T-cell (primary cell): ENCODE measurements at places on chromosomes 1 and 21. TPM values are rescaled to one million over a fixed set of nuclear protein-coding genes. Genes with fewer than 3 reads are reported as not detected.

The C21orf58 gene
- total RNA-seq, result 9.2 TPM

The CLEC20A gene
- total RNA-seq, result not detected

The KRTAP13-2 gene
- not detected for total RNA-seq

The RGS13 gene
- 0.10 TPM for total RNA-seq

The KRTAP20-1 gene
- not detected for total RNA-seq

The MAN1C1 gene
- 57.5 TPM for total RNA-seq

The NBPF6 gene
- not detected for total RNA-seq

DNA sequence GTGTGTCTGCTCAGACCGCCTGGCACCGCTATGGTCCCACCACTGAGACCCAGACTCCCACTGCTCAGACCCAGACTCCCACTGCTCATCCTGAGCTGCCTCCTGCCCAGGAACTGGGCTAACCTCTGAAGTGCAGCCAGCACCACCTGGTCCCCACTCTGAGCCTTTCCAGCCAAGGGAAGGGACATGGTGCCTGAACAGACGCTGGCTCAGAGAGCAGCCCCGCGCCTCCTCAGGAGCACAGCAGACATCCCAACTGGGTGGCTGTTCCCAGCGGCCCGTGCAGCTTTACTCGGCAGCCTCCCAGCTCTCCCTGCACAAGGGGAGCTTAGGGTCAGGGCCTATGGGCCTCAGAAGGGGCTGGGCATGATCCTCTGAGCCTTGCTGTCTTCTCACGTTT lies 27.8 kb upstream of the CNTN2 start:
- no peak for DNase-seq

- no peak for DNase-seq
These were observed 21.6 kb upstream of the DIP2A start for GRCh38 chr21:46437096-46437498.

GRCh38 chr1:240027059-240027462 lies 64.6 kb upstream of the FMN2 start:
- no peak for DNase-seq

GRCh38 chr1:99606306-99606705 lies 39.6 kb upstream of the PALMD start:
- DNase-seq, result no peak

DNA sequence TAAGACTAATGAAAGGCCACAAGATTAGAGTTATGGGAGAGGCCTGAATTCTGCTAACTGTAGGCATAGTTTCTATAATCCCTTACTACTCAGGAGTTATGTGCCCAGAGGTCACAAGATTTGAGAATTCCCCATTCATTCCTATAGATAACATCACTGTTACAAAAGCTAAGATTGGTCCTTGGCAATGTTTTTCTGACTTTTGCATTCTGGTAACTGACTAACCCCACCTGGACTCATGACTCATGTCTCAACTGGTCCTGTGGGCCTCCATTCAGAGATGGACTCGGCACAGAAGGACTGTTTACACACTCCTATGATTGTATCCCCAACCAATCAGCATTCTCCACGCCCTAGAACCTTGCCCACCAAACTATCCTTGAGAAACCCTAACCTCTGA lies 249.0 kb upstream of the ZP4 start:
- no peak for DNase-seq

DNA sequence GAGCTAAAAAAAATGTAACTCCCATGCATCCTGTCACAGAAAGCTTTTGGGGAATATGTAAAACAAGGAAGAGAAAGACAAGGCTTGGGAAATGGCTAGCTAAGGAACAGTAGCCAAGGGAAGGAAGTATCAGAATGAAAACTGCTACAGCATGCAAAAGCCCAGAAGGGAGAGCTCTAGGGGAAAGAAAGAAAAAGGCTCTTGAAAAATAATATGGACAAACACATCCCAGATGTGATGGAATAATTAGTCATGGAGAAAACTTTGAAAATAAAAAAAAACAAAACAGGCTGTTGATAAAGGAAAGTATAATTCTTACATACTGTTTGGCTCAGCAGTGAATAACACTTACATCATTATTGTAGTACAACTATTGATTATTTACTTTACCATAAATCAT lies 47.9 kb upstream of the VCAM1 start:
- DNase-seq, result no peak

DNA sequence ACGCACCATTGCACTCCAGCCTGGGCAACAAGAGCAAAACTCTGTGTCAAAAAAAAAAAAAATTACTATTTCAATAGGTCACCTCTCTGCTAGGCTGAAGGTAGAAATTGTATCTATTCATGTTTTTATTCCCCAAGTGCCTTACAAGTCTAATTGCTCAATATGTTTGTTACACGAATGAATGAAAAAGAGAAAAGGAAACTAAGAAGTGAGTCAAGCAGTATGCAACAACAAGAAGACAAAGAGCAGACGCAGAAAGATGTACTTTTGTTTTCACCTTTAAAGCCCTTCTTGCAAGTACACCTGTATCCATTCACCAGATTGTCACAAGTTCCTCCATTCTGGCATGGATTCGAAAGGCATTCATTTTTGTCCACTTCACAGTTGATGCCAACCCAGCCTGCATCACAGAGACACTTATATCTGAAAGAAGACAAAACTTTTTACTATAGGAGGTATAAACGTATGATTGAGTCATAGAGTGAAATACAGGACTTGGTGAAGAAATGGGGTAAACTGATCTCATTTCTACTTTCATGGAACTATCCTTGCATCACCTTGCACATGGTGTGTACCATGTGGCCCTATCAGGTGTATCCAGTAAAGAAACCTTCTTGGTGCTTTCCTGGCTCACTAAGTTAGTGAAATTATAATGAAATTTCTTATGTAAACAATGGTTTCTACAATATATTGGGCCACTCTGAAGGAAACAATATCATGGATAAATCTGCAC lies 57.1 kb upstream of the ADAM30 start:
- no peak for DNase-seq

GRCh38 chr1:193190096-193190744 lies 3.8 kb upstream of the B3GALT2 start:
- no peak for DNase-seq

GRCh38 chr1:153612755-153613331 lies at the start of gene S100A16:
S100A16 (minus strand) TSS chr1:153613137; CDS start chr1:153608151, 4,986 bp downstream.
- DNase-seq, result no peak

- no peak for DNase-seq
These were observed 509.6 kb upstream of the CXADR start for GRCh38 chr21:17003258-17003615.

- no peak for DNase-seq
These were observed 888.2 kb upstream of the CXADR start for GRCh38 chr21:16624479-16625118.

GRCh38 chr1:40014253-40014706 lies 26.2 kb upstream of the CAP1 start:
- no peak for DNase-seq

DNA sequence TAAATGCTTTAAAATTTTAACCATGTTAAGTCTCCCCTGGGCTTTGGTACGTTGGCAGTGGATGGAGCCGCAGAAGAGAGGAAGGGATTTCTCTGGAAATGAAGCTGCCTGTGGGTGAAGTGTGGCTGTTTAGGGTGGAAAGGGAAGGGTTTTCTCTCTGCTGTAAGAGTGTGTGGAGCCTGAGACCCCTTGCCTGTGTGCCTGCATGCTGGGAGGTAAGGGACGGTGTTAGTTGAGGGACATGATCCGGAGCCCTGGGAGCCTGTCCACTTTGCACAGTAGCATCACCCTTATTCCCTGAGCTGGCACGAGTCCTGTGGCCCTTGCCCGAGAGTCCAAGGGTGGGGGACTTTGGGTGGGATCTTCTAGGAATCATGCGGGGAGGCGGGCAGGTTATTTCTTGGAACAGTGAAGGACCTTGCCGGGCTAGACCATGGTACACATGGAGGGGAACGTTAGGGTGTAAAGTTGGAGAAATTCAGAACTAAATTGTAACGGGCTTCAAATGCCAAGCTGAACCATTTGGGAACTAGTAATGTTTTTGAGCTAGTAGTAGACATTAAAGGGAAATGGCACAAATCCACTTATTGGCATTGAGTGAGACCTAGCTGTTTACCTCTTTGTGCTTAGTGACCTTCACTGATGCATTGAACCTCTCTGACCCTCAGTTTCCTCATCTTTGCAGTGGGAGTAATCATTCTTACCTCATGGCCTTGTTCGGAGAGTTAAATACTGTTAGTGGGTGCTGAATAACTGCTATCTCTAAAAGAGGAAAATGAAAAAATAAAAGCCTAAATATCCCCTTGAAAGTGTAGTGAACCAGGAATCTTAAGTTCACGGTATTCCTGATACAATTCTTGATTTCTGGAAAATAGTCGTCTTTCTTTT lies 3.5 kb downstream of the GALNT2 start:
- DNase-seq, result no peak

GRCh38 chr1:20185834-20186782 lies at the start of the genes PLA2G2C and UBXN10:
PLA2G2C (minus strand) TSS chr1:20186518; CDS start chr1:20177363, 9,155 bp downstream.
UBXN10 (plus strand) TSS chr1:20186096; CDS start chr1:20190562, 4,466 bp downstream.
- DNase-seq, result peak; percentile 45
